ENCODE measurements at places on chromosomes 3 and 15. TPM values are rescaled to one million over a fixed set of nuclear protein-coding genes. Genes with fewer than 3 reads are reported as not detected.

SLC28A2 gene
- not detected for polyA plus RNA-seq

CHRM5 gene
- polyA plus RNA-seq: not detected

REC114 gene
- polyA plus RNA-seq: not detected

CCR3 gene
- not detected for polyA plus RNA-seq

ECE2 gene
- polyA plus RNA-seq: not detected

ACAP2 gene
- 74.1 TPM for polyA plus RNA-seq

Data from immature natural killer cell (primary cell).